Omental fat pad (tissue), 4 donors: ENCODE measurements at places on chromosomes 4 and X.

- DNase-seq, result no peak
Measured at GRCh38 chrX:55240788-55241340, 20.7 kb downstream of the PAGE5 start.

GRCh38 chr4:42702895-42703294 is 46.0 kb upstream of the ATP8A1 start:
- DNase-seq, result no peak

DNA sequence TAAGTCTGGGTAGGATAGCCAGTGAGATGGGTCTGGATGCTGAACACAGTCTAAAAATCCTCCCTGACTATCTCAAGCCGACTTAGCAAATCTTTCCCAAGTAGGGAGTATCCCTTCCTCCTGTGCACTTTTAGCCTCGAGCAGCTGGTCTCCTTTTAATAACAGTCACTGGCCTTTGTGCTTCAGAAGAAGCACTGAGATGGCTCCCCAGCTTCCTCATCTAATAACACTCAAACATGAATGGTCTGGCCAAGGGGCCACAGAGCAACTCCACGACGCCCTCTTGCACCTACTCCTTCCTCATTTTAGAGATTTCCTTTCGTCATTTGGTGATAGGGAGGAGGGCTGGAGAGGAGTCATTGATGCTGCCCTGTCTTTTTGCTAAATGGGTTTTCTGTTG is 78.8 kb upstream of the TMEM150C start:
- no peak for DNase-seq

DNA sequence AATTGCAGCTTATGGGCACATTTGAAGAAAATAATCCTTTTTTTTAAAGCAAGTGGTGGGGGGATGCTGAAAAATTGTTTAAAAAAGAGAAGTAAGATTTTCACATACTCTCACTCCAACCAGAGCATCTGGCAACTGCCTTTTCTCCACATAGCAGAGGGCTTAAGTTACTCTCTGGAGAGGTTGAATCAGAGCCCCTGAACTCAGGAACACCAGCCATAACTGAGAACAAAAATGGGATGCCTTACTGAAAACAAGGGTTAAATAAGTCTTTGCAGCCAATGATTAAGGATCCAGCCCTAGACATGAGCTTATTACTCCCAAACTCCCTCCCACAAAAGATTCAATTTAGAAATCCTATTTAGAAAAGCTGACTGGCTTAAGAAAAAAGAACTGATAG is 27.5 kb downstream of the CASK start:
- no peak for DNase-seq

GRCh38 chrX:155132110-155132509 is 60.8 kb downstream of the BRCC3 start:
- no peak for DNase-seq

DNA sequence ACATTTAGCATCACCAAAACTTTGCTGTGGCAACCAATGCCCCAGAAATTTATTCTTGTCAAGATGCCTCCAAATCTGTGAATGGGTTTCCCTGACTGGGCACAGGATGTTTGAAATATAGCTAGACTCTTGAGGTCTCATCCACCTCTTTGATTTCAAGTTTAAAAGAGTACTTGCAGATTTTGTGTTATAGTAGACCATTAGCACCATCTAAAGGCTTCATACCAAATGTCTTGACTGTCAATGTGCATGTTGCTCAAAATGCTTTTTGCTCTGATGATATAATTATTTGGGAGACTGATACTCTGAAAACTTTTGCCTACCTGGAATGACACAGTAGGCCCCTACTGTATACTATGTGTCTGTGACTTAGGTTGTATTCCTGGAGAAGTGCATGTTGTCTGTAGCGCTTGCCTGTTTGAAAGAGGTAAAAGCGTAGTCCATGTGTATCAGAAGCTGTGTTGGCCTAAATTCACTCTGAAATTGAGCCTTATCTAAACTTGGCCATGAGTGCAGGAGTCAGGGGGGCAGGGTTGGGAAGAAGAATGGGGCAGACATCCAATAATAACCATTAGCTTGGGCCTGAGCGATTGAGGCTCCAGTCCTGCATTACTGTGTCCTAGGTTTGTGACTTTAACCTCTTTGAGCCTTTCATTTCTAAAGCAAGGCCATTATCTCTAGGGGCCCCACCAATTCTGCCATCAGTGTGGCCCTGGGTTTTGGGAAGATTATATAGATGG is 33.8 kb downstream of the NDP start:
- no peak for DNase-seq

DNA sequence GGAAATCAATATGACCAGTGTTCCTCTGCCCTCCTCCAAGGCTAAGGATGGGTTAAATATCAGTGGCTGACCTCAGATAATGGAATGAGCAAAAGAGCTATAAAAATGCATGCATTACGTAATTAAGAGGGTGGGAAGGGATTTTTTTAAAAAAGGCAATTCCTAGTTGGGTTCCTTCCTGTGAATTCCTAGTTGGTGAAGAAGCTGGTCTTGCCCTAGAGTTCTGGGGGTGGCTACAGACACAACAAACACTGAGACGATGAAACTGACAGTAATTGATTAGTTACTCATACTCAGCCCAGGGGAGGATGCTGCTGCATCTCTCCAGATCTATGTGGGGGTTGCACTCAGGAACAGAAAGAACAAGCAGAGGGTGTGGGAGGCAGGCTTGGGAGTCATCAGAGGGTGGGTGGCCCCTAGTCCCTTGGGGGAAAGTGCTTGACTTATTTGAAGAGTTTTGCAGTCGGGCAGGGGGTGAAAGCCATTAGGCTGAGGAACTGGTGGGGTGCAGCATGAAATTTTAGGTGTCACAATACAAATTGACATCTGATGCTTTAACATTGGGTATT is 662.0 kb upstream of the FRG1 start:
- no peak for DNase-seq

DNA sequence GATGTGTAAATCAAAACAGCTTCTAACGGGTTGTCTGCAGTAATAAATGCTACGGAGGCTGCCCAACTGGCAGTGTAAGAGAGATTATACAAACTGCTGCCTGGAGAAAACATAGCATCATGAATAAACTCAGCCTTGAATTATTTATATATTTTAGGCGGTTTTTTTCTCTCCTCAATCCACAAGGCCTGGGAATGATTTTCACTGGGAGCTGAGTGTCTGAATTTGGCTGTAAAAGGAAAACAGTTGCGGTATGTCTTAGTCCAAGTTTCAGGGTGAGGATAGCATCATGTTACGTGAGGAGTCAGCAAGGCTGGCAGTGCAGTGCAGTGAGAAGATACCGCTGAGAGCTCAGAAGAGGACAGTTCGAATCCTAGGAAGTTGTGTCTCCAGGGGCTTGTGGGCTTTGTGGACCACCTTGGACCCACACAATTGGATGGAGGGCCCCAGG is 291.5 kb upstream of the BOD1L1 start:
- DNase-seq, result no peak

GRCh38 chr4:71814433-71814832 is 30.6 kb upstream of the GC start:
- no peak for DNase-seq

DNA sequence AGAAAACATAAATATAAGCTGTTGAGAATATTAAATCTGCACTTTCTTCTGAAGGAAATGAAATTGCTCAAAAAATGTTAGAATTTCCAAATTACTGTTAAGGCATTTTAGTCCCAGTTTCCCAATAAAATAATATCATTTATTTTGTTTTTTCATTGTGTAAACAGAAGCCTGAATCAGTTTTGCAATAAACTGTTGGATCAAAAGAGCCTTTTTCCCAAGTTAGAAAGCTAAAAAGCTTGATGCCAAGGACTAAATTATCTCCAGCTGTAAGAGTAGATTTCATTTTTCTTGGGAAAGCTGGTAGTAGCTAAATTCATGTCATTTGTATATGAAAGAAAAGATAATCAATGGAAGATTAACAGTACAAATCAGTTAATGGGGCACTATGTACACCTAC is 95.8 kb downstream of the RNF150 start:
- no peak for DNase-seq

DNA sequence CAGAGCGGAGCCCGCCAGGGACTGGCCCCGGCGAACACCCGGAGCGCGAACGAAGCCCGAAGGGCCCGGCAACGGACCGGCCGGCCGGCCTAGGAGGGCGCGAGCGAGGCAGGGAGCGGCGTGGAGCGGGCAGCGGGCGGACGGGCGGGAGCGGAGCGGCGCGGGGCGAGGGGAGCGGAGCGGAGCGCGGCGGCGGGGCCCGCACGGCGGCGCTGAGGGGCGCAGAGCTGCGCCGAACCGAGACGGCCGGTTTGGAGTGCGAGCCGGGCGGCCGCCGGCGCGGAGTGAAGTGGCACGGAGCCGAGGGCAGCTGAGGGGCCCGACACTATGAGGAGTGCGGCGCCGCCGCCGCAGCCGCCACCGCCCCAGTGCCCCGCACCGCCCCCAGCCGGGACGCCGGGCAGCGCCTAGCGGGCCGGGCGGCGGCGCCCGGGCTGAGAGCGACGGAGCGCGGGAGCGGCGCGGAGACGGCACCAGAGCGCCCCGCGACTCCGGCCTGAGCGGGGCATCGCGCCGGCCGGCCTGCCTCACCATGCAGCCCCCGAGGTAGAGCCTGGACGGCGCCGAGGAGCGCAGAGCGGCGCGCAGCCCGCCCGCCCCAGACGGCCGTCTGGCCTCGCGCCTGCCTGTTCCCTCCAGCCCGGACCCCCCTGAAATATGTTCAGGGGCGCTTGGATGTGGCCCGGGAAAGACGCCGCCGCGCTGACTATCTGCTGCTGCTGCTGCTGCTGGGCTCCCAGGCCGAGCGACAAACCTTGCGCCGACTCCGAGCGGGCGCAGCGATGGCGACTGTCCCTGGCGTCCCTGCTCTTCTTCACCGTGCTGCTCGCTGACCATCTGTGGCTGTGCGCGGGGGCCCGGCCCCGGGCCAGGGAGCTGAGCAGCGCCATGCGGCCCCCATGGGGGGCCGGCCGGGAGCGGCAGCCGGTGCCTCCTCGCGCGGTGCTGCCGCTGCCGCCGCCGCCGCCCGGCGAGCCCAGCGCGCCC is 793 bp downstream of the NALF2 start:
- no peak for DNase-seq

DNA sequence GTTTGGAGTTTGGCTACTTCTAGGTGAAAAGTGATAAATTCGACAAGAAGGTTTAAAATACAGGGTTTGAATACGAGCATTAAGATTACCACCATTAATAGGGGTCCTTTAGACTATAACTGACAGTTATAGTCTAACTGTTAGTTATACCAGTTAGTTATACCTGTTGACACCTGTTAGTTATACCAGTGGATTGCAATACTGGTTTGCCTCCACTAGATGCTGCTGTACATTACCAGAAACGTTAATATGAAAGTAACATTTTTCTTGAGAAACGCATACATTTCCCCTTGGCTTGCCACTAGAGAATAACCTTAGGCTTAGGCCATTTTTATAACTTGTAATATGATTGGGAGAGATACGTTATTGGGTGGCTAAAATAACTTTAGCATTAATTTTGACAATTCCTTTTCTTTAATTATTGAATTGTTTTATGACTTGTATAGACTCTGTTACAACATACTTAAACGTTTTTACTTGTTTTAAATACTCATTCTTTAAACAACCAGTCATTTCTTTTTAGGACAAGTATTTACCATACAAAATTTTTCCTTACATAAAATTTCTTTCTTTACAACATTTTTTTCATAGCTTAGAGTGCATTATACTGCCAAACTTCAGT is 911.2 kb downstream of the FSTL5 start:
- no peak for DNase-seq

DNA sequence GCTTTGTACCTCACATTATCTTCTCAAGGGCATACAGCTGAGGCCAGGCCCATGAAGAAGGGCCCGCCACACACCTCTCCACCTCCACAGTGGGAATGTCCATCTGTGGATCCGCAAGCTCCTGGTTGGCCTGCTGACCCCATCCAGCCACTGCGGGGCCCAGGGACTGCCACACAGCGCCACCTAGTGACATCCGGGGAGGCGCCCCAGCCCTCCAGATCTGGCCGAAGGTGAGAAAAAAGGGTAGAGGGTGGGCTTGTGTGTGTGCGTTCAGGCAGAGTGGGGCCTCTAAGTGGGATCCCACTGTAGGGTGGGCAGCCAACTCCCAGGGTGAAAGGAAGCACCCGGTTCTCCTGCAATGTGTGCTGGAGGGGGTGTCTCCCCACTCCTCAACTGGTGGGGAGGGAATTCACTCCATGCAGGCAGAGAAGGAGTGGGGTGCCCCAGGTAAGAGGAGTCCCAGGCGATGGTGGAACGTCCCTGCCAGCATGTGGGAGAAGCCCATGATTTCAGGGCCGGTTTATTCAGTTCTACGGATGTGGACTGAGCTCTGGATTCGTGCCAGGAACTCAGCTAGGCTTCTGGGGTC is 117.3 kb downstream of the ENPP6 start:
- DNase-seq, result no peak

DNA sequence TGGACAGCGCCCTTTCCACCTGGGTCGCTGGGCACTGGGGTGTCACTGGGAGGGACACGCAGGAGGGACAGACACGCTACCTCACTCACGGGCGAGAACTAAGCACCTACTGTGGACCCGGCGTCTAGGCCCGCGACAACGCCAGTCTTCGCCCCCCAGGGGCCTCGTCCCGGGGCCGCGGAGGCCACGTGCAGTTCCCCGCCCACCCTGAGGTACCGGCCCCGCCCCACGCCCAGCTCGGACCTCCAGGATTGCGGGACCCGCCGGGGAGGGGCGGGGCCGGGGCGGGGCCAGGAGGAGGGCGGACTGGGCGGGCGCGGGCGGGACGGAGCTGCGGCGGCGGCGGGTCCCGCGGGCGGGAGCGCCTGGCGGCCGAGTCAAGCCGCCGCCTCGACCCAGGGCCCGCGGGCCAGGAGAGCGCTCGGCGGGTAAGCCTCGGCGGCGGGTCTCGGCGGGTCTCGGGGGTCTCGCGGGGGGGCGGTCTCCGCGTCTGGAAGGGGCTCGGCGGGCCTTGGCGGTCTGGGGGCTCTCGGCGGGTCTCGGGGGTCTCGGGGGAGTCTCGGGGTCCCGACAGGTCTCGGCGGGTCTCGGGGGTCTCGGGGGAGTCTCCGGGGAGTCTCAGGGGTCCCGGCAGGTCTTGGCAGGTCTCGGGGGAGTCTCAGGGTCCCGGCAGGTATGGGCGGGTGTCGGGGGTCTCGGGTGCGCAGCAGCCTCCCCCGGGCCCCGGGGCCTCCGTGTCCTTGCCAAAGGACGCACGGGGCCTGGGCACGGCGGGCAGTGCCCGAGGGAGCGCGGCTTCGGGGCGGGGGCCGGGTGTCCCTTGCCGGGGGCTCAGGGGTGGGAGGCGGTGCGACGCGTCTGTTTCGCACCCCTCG is at the start of gene SH3BP2:
Gene SH3BP2, plus strand, starts transcription at position 375 of the 875 bp plus-strand sequence. CDS start 27,533 bp downstream, outside the sequence.
- peak; percentile 52 for DNase-seq

GRCh38 chr4:128289523-128290158 is 2.0 kb upstream of the PGRMC2 start:
- DNase-seq, result no peak

DNA sequence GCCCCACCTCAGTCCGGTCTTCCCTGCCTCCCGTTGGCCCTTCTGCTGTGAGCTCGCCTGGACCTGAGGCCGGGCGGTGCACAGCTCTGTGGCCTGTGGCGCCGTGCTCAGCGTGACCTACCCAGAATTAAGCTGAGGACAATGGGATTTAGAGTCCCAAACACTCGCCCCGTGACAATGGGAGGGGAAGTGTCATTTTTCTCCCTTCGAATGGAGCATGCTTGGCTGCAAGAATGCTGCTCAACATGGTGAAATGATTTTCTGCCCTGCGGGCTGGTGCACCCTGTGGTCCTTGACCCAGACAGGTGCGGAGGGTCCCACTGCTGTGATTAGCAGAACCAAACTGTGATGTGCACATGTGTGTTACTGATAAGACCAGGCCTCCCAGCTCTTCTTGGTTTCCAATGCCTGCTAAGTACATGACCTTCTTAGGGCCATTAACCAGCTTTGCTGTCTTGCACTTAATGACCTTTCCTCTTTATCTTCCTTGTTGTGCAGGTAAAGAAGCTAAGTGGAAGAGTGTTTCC is 772 bp downstream of the EOLA1 start:
- no peak for DNase-seq

GRCh38 chrX:100995469-100995868 is 26.0 kb downstream of the ARL13A start:
- DNase-seq, result no peak
